ENCODE measurements at places on chromosomes 7 and 10.

- DNase-seq: no peak
Observed at GRCh38 chr10:113743594-113743993, 7.9 kb upstream of the PLEKHS1 start.

- no peak for DNase-seq
Observed at GRCh38 chr7:102967798-102968197, 55.0 kb downstream of the LRRC17 start.

GRCh38 chr7:45582868-45583277, 8.7 kb downstream of the ADCY1 start:
- DNase-seq: peak; percentile 35

GRCh38 chr10:49177391-49178355, 10.5 kb downstream of the TMEM273 start:
- DNase-seq: no peak

DNA sequence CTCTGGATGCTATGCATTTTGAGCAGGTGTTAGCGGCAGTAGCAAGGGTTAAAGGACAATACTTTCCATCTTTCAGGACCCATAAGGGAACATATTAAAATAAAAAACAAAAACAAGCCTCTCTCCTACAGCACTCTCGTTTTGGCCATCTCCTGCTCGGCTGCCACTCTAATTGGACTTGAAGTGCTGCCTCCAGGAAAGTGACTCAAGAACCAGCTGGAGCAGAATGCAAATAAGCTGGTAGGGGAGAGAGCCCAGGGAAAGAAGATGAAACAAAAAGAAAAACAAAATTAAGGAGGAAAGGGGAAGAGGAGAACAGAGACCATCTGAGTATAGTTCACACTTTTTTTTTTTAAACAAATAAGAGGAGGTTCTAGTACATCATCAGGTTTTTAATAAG, 65.6 kb downstream of the HBP1 start:
- DNase-seq: no peak

DNA sequence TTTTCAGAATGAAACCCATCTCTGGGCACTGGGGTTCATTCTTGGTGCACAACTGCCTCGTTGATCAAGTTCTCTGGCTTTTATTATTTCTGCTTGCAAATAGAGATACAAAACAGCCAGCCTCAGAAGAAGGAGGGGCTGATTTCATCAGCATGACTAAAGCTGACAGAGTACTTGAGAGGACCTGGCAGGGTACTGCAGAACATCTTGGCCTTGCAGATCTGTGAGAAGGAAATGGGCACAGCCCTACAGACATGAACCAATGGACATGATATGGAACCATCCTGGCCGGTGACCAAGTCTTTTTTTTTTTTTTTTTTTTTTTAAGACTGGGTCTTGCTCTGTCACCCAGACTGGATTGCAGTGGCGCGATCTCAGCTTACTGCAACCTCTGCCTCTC, 240.6 kb downstream of the VTI1A start:
- DNase-seq: no peak

GRCh38 chr10:46530249-46531186, 25.9 kb downstream of the GPRIN2 start:
- peak; percentile 74 for DNase-seq

- no peak for DNase-seq
Observed at GRCh38 chr10:73871295-73872189, 2.8 kb downstream of the CAMK2G start.

- no peak for DNase-seq
Observed at GRCh38 chr7:37527109-37527508, 78.4 kb upstream of the ELMO1 start.

- no peak for DNase-seq
Observed at GRCh38 chr10:96986200-96986856, 154.2 kb downstream of the LCOR start.

DNA sequence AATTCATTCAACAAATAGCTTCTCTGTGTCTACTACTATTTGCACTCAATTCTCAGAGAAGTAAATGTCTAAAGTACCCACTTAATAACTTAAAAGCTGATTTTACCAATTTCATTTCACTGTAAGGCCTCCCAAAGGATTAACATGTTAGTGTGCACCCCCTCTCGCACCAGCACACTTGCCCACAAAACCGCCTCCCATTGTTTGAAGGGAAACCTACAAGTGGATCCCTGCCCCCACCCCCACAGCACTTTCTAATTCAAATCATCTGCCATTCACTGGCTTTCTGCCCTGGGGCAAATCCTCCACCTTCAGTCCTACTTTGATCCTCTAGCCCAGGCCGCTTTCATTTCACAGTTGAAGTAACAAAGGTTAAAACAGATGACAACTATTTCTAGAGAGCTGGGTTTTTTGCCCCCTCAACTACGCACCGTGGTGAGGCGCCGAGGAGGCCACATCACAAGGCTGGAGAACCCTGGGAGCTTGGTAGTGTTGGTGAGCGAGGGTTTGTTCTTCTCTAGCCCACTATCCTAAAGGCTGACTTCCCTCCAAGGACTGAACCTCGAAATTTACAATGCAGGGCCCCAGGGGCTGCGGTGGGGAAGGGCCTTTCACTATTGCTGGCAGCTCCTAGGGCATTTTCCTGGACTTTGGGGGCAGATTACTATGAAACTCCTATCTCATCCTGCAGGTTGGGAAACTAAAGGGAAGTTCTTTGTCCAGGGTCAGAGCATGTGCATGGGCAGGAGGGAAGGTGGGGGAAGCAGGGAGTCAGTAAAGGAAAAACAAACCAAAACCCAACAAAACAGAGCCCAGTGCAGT, 517.4 kb upstream of the ZMIZ1 start:
- DNase-seq: no peak

- no peak for DNase-seq
Observed at GRCh38 chr7:21149809-21150208, 278.1 kb upstream of the SP4 start.

GRCh38 chr10:90308223-90308622, 549.6 kb downstream of the HTR7 start:
- no peak for DNase-seq

DNA sequence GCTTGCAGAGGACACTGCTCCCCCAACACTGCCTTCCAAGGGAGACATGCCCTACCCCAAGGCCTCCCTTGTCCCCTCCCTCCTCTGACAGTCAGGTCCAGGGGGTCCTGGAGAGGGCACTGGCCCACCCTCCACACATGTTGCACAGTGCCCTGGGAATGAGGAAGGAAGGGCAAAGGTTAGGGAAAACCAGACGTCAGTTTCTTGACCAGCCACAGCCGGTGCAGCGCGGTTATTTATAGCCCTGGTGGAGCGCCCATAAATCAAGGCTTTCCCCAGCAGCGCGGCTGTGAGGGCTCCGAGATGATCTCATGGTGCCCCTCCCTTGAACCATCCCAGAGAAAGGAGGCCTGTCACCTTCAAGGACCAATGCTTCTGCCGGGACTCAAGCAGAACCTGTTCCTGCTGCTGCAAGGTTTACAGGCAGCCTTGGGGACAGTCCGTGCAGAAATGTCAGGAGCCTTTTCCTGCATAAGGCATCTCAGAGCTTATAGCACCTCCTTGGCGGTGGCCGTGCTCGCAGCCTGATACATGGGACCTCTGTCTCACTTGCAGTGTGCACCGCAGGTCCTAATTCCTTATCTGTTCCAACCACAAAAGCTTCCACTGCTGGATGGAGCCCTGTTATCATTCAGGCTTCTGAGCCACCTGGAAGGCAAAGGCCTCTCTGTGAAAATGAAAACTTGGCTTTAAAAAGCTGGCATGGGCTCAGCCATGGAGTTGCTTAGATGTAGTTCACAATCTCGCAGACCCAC, 127.3 kb downstream of the LHPP start:
- peak; percentile 68 for DNase-seq

GRCh38 chr7:45145881-45146280, 11.7 kb upstream of the RAMP3 start:
- peak; percentile 56 for DNase-seq

GRCh38 chr10:97190450-97190849, 4.7 kb upstream of the SLIT1 start:
- DNase-seq: no peak

DNA sequence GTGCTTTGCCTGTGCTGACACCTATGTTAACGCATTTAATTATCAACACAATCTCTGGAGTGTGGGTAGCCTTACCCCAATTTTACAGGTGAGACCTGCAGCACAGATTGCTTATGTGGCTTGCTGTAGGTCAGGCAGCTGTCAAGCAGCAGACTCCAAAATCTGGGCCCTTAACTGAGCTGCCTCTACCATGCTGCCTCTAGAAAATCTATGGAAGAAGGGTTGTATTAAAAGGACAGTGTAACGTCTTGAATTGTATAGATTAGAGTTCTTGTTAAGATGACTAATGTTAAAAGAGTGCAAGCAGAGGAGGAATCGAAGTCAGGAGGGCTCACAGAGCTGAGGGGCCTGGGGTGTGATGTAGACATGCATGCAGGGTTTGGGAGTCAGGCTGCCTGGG, 1.2 kb upstream of the PON3 start:
- no peak for DNase-seq

- no peak for DNase-seq
Observed at GRCh38 chr10:3427950-3428354, 255.4 kb upstream of the PITRM1 start.

- DNase-seq: no peak
Observed at GRCh38 chr10:93907059-93907458, 13.3 kb downstream of the SLC35G1 start.

GRCh38 chr10:50850578-50851230, 34.7 kb downstream of the A1CF start:
- DNase-seq: no peak
